ENCODE measurements at places on chromosomes 7 and 10.

DNA sequence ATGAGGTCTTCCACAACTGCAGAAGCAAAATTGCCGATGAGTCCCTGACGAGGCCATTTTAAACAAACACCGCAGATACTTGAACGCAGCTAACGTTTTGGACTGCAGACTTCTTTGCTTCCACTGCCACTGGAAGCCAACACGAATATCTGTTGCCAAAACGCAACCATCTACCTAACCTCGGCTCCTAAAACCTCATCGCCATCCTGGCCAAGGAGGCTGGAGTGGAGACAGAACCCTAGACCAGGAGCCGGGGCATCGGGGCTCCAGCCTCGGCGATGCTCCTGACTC is 493 bp downstream of the WDR91 start:
- DNase-seq, result no peak

DNA sequence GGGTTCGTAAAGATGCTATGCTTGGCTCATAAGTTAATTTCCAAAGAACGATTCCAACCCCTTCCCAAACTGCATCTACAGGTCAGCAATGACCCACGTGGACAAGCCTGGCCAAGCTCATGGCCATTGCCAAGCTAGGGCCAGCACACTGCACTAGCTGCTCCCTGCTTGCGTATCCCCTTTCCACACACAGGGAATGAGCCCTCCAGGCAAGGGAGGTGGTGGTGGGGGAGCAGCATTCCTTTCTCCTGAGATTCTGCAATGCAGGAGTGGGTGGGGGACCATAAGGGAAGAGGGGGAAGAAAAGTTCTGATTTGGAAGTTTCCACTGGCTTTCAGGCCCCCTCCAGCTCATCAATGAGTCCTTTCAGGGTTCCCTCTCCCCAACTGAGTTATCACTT is 56.0 kb downstream of the SH3PXD2A start:
- DNase-seq, result no peak

GRCh38 chr7:132697003-132697402 is 120.7 kb upstream of the PLXNA4 start:
- no peak for DNase-seq

DNA sequence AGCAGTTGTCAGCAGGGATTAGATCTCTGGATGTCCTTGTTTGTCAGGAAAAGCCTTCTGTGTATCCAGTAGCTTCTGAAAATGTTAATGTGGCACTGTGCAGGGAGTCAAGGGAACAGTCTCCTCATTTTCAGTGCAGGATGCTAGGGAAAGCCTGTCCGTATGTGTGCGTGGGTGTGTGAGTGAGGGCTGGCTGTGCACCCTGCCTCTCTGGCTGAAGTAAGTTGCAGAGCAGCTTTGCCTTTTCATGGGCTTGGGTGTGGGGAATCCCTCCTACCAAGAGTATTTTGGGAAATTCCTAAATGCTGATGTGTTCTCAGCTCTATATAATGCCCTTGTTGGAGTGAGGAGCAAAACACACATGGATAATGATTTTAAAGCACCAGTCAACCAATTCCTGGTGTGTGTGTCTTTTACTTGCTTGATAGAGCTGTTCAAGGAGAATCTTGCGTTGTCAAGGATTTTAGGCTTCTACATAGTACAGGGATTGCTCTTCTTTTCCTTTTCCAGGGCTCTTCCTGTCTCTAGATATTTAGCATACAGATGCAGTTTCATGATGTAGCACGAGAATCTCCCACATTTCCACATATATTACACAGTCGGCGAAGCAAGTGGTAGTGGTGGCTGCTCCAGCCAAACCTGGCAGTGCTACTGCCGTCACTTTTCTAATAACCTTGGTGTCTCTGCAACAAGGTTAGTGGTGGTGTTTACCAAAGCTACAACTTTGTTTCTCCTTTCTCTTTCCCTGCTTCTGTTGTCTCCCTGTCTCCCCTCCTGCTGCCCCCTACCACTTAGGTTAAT is 92.8 kb downstream of the MCU start:
- DNase-seq, result no peak

DNA sequence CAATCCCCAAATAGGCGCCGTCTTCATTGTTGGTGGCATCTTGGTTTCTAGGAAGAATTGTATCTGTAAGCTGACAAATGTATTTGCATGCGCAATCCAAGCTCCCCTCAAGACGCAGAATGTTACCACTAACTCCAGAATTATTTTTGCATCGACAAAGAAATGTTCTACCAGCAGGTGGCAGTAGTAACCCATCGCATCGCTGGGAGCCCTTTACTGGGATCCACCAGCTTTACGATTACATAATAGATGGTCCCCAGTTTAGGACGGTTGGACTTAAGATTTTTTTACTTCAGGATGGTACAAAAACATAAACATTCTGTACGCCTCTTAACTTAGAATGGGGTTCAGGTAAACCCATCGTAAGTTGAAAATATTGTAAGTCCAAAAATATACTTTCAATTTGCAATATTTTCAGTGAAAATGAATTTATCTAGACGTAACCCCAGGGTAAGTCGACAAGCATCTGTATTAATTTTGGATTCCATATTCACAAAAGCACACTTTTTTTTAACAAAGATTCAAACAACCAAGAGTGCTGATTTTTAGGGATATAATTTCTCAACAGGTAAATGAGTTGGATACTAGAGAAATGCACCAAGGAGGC is 114.0 kb upstream of the COBL start:
- DNase-seq, result no peak

- no peak for DNase-seq
Measured at GRCh38 chr7:28550580-28551186, 138.4 kb downstream of the CREB5 start.

GRCh38 chr10:9860045-9860444 is 1157.6 kb upstream of the CELF2 start:
- DNase-seq, result no peak

GRCh38 chr7:75914169-75914654 is 743 bp upstream of the POR start:
- DNase-seq, result no peak

DNA sequence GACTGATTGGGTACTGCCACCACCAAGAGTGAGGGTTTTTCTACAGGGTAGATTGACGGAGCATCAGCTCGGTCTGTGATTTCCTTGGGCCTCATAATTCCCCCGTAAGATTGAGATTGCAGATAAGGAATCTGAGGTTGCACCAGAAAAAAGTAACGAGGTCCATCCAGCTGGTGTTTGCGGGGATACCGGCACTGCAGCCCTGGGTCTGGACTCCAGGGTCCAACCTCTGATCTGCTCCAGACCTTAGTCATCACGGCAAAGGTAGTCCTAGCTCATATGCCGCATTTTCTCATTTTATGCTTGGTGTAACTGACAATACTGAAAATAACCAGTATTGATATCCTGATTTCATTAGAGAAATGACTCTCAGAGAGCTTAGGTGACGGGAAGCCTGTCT is 3.9 kb downstream of the CARD11 start:
- DNase-seq, result no peak

GRCh38 chr10:102240467-102241031 is 763 bp downstream of the PITX3 start:
- DNase-seq, result no peak

- DNase-seq, result no peak
Measured at GRCh38 chr10:83612050-83612449, 527.3 kb upstream of the GHITM start.

GRCh38 chr10:86349474-86349873 is 17.1 kb downstream of the GRID1 start:
- no peak for DNase-seq

GRCh38 chr7:50537417-50537816 is 27.8 kb downstream of the DDC start:
- no peak for DNase-seq

DNA sequence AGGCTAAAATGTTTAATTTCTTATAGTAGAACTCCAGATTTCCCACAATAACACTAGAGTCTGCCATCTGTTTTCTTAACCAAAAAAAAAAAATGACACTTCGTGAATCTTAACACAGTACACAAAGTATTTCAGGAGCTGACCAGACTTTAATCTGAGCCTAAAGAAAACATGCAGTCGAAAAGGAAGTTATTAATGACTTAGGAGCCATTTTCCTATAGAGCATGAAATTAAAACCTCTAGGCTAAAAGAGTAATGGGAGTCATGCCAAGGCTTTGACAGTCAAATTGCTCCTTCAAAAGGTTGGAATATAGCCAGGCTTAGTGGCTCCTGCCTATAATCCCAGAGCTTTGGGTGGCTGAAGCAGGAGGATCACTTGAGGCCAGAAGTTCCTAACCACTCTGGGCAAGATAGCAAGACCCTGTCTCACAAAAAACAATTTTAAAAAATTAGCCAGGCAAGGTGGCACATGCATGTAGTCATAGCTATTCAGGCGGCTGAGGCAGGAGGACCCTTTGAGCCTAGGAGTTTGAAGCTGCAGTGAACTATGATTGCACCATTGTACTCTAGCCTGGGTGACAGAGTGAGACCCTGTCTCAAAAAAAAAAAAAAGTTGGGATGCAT is 13.6 kb downstream of the MICU1 start:
- DNase-seq, result no peak

DNA sequence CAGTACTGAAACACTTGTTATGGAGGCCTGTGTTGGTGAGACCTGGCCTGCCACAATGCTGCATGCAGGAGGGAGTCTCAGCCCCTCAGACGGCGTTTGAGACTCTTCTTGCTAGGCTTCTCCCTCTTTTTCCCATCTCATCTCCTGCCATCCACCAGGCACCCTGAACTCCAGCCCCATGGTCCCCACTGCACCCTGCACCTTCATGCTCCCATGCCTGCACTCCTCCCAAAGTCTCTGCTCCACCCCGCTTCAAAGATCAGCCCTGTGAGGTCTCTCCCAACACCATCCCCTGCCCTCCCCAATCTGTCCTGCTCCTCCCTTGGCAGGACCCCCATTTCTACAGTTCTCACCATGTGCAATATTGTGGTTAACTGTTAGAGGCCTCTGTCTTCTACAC is 61.7 kb downstream of the VOPP1 start:
- no peak for DNase-seq

- no peak for DNase-seq
Measured at GRCh38 chr10:7657552-7657951, 9.2 kb downstream of the ITIH5 start.

GRCh38 chr7:26180792-26181198 is 19.8 kb downstream of the HNRNPA2B1 start:
- no peak for DNase-seq

DNA sequence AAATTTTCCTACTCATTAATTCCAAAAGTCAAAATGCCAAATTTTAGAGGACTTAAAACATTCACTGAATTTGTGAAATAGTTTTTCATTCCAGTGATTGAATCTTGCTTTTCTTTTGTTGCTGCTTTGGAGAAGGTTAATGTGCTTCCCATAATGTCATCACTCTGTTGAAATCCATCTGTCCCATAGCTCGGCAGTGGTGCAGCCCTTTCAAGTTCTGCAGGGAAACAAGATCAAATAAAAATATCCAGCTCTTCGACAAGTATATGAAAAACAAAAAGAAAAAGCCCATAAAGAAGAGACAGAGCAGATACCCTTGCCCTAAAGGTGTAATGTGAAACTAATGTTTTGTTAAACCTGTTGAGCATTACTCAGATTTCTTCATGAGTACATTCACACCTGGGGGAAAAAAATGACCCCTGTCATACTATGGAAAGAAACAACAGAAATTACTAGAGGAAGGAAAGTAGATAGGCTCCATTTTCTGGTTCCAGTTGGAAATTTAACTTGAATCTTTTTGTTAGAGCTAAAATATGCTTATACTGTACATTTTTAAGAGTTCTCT is 35.1 kb downstream of the AGR3 start:
- DNase-seq, result no peak

GRCh38 chr10:112793202-112793921 is 156.7 kb upstream of the TCF7L2 start:
- DNase-seq, result no peak

DNA sequence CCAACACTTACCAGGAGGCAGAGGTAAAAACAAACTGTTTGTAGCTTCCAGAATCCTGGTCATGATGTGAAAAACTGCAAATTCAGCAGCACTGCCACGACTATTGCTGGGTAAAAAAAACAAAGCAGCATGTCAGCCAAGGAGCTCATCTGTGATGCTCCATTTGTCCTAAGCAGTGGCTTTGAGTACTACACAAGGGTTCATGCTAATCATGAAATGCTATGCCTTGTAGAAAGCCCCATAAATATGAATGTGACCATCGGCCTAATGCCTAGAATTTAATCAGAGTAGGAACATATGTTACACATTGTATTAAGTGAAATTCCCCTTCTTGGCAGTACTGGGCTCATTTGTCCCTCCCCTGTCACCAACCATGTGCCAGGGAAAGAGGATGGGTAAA is 95.4 kb downstream of the GSAP start:
- no peak for DNase-seq

- no peak for DNase-seq
Measured at GRCh38 chr10:68471063-68471585, 649 bp downstream of the DNA2 start.
